ENCODE measurements at places on chromosomes 7 and 10.

DNA sequence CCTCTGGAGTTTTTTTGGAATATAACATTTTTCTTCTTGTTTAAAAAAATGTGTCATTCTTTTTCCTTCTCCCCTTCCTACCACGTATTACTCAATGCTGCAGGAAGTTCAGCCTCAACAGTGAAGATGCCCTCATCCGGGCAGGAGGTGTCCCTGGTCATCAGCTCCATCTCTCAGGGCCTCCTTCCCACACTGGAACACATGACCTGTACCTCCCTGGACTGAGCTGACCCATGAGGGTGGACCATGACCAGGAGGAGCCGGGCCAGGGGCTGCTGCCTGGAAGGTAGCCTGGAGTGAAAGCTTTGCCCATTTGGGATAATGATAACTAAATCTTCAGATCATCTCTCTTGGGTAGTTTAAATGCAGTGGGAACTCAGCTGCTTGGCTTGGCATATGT lies 316.5 kb upstream of the ZMIZ1 start:
- no peak for DNase-seq

DNA sequence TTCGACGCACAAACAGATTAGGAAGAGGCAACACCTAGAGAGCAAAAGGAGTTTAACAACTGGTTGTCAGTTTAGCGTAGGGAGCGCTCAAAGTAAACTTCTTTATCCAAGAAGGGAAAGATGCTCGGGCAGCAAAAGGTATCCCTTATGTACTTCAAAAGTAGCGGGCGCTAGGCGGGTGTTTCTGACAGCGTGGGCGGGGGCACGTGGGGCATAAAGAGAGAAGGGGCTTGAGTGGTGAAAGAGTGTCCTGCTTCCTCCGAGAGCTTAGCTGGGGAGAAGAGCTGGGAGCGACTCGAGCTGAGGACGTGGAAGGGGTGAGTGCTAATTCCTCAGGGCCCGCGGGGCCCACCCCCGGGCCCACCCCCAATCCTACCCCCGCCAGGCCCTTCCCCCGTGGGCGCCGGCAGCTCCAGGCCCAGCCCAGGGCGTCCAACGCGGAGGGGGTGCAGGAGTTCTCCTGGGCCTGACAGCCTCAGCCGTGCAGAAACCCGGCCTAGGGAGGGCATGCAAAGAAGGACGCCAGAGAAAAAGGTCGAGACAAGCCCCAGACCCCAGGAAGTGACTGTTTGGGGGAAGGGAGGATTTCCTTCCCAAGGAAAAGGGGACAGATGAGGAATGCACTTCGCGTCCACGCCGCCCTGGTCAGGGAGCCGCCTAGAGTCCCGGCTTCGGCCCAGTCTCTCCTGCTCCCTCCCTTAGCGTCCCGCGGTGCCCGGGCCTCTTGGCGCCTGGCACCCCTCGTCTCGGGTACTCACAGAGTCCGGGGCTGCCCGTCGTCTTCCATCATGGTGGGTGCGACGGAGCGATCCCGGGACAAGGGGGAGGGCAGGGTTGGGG lies 868 bp downstream of the TIAL1 start:
- DNase-seq, result peak; percentile 55

GRCh38 chr10:106967452-106967851 lies 197.1 kb downstream of the SORCS1 start:
- no peak for DNase-seq

GRCh38 chr10:70698211-70698610 lies 25.9 kb downstream of the ADAMTS14 start:
- no peak for DNase-seq

DNA sequence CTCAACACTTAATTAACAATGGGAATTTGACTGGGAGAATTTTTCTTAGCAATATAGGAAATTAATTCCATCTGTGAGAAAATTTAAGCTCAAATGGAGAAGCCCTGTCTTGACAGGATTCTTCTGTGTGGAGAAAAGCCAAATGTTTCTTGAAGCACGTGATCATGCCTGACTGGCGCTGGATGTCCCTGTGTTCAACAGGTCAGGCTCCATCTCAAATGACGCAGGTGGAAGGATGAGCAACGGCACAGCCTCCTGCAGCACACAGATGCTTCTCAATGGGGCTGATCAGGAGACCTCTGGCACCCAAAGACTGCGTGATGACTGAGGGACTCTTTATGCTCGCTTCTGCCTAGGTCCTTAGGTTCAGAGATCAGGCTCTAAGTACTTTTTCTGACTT lies 143.8 kb downstream of the RSU1 start:
- DNase-seq, result no peak

GRCh38 chr10:132187430-132188138 lies 836 bp downstream of the DPYSL4 start:
- DNase-seq, result no peak

GRCh38 chr7:127911968-127912511 lies 119.2 kb downstream of the LRRC4 start:
- no peak for DNase-seq

- no peak for DNase-seq
Observed at GRCh38 chr7:102890971-102891692, 21.7 kb upstream of the LRRC17 start.

- no peak for DNase-seq
Observed at GRCh38 chr7:29894256-29894655, 87.9 kb downstream of the WIPF3 start.

DNA sequence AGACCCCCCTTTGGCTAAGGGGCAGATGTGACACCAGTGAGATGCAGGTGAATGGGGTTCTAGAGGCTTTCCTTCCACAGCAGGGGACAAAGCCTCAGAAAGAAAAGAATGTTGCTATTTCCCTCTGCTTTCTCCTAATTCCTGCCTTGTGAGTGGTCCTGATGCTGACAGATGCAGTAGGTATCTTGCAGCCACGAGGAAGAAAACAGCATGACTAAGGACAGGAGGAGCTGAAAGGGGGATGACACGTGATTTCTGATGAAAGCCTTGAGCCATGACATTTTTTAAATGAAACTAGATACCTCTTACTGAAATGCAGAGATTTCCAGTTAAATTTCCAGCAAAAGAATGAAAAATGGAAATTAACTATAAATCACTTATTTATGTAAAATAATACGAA lies 92.4 kb downstream of the C1GALT1 start:
- no peak for DNase-seq

GRCh38 chr10:72265508-72265907 lies 8.2 kb upstream of the DDIT4 start:
- no peak for DNase-seq

DNA sequence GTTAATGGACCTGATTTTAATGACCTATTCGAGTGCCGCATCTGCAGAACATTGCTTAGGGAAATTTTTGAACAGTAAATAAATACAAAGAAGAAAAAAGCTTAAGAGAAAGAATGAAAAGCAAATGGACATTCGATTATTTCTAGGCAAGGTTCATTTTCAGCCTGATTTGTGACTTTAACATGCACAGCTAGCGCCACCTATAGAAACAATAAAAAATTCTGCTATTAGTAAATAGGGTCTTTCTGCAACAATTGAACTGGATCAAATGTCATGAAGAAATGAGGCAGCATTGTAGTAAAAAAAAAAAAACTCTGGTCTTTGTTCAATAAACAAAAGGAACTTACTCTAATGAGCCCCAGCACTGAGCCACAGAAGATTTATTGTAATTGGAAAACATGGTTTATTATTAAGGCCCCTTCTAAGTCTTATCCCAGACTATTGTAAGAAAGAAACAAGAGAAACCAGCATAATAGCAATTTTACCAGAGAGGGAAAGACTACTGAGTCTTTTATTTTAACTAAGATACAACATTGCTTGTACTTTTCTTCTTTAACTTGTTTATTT lies 41.4 kb upstream of the GHITM start:
- no peak for DNase-seq

DNA sequence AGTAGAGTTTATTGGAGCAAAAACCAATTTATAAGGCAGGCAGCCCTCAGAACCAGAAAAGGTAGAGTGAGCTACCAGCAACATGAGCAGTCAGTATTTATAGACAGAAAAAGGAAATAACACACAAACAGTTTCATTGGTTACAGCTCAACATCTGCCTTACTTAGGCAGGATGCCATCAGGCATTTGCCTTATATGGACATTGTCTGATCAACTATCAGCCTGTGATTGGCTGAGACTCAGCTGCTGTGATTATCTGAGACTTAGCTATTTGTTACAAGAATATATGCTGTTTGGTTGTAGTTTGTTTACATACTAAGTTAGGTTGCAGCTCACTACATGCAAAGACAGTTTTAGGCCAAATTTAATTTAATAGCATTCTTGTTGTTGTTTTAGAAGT lies 60.4 kb upstream of the CDK1 start:
- no peak for DNase-seq

- no peak for DNase-seq
Observed at GRCh38 chr7:155991470-155991869, 179.2 kb upstream of the SHH start.

- no peak for DNase-seq
Observed at GRCh38 chr10:131845505-131846239, 55.1 kb upstream of the PPP2R2D start.

DNA sequence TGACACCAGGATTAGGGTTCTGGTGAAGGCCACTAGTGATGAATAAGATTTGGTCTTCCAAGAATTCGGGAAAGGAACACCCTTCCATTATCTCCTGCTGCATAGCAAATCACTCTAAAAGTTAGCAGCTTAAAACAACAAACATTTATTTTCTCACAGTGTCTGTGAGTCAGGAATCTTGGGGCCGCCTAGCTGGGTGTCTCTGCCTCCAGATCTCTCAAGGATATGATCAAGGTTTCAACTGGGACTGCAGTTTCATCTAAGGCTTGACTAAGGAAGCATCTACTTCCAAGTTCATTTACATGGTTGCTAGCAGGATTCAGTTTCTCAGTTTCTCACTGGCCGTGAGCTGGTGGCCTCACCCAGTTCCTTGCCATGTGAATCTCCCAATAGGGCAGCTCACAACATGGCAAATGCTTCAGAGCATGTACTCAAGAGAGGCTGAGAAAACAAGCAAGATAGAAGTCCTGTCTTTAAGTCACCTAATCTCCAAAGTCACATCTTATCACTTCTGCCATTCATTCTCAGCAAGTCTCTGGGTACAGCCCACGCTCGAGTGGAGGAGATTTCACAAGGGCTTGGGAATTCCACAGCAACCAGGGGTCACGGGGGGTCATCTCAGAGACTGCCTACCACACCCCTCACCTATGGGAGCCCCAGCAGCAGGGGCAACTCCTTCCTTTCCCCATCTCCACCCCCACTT lies 26.8 kb downstream of the TLX1 start:
- DNase-seq, result no peak

GRCh38 chr10:88660598-88660884 lies 3.7 kb upstream of the LIPF start:
- DNase-seq, result no peak

DNA sequence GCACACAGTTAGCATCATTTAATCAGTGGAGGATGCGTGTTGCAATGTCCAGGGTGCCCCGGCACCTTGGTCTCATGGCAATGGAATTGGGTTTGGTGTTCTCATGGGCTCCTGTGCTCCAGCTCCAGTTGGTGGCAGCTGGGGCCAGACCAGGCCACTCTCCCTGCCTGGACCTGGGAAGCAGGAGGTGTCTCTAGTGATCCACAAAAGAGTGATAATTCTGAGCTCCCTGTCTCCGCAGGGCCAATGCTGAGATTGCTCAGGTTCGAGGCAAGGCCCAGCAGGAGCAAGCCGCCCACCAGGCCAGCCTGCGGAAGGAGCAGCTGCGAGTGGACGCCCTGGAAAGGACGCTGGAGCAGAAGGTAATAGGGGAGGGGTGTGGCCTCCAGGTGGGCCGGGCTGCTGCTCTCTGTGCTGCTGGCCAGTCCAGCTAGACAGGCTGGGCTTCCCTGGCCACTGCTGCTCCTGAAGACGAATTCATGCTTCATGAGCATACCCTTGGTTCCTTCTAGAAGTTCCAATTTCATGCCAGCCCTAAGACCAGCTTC lies 21.7 kb upstream of the BTBD16 start:
- DNase-seq, result no peak

DNA sequence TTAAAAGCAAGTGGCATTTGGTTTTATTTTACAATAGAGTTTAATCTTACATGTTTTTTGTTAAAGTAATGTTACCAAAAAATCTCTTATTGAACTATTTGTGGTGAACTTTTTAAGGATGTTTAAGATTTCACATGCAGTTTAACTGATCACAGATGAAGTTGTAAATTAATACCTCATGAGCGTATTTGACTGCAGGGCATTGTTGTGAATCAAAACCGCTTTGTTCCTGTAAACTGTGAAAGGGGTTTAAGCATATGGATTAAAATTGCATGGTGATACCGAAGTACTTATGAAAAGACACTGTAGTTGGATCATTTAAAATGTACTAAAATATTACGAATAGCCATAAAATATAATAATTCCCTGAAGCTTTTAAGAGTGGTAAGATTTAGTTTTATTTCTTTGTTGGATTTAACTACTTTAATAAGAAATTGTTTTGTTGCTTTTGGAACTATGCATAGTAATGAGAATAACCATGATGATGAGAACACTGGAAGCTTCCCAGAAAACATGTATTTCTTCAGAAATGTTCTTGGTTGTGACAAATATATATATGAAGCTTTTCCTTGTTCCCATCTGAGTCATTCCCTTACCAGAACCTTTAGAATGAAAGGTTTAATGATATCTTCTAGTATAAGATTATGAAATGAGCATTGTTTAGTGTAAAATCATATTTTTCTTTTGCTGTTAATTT lies 131.3 kb downstream of the ADK start:
- no peak for DNase-seq

DNA sequence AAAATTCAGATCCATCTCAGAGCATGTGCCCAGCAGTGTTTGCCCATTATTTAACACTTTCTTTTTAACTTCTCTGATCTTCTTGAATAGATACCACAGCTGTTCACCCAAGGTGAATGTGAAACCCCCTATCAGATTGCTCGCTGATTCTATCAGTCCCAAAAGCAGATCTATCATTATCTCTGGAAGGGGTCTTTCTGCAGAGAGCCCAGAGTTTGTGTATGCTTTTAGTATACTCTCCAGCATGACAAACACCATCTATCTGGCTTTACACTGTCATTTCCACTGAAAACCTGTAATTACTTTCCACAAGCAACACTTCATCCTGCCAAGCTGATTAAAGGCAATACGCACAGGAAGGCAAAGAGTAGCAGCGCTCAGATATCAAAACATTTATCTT lies 168.2 kb downstream of the CACNA2D1 start:
- DNase-seq, result no peak

GRCh38 chr7:36423633-36424032 lies 34.0 kb downstream of the ANLN start:
- no peak for DNase-seq

- DNase-seq, result no peak
Observed at GRCh38 chr7:45073031-45073785, 15.6 kb downstream of the NACAD start.
